RWPE1 (cell line): ENCODE measurements at places on chromosomes 1 and 21.

- no peak for DNase-seq
Measured at GRCh38 chr1:11944358-11944931, 9.9 kb downstream of the PLOD1 start.

DNA sequence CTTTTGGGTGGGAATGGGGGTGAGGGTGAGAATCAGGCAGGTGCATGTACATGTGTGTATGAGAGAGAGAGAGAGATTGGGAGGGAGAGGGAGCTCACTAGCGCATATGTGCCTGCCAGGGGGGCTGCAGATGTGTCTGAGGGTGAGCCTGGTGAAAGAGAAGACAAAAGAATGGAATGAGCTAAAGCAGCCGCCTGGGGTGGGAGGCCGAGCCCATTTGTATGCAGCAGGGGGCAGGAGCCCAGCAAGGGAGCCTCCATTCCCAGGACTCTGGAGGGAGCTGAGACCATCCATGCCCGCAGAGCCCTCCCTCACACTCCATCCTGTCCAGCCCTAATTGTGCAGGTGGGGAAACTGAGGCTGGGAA is 95.0 kb downstream of the EPHB2 start:
- DNase-seq: no peak

- DNase-seq: no peak
Measured at GRCh38 chr1:217133092-217133491, 409.9 kb upstream of the ESRRG start.

DNA sequence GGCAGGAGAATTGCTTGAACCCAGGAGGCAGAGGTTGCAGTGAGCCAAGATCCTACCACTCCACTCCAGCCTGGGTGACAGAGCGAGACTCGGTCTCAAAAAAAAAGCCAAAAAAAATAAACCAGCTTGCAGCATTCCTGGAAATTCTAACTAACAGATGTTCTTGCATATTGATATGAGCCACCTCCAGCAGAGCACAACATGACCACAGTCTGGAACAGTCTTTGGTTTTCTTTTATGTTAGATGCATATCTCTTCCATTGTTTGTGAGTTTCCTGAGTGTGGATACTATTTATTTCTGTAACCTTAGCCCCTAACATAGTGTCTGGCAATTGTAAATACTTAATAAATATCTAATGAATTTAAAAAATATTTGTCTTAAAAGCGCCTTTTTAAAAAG is 23.9 kb downstream of the IFNAR1 start:
- DNase-seq: no peak

- no peak for DNase-seq
Measured at GRCh38 chr1:20327467-20327866, 36.8 kb downstream of the VWA5B1 start.

- no peak for DNase-seq
Measured at GRCh38 chr1:80993154-80993980, 807.4 kb upstream of the ADGRL2 start.

- no peak for DNase-seq
Measured at GRCh38 chr1:241715435-241715834, 63.4 kb downstream of the WDR64 start.

GRCh38 chr1:29056256-29056655 is 67.4 kb downstream of the TMEM200B start:
- no peak for DNase-seq

GRCh38 chr1:6574025-6574620 is 5.7 kb upstream of the ZBTB48 start:
- DNase-seq: no peak

- peak; percentile 42 for DNase-seq
Measured at GRCh38 chr1:199463521-199464127, 563.9 kb upstream of the NR5A2 start.

DNA sequence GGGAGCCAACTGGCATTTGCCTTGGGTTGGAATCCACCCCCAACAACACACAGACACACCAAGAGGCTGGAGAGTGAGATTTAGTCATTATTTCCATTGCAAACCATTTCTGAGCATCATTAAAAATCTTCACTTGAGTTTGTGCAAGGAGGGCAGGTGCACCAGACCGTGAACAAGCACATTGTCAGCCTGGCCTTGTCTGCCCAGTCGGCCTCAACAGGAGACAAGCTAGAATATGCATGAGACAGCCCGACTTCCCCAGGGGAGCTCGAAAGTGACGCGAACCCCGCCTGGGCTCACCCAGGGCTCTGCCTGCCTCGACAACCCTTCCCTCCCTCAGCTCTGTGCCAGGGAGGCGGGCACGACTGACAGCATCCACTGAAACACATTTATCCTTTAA is 15.4 kb upstream of the GUCA2B start:
- no peak for DNase-seq

- DNase-seq: no peak
Measured at GRCh38 chr1:2251786-2252185, 23.7 kb downstream of the SKI start.

DNA sequence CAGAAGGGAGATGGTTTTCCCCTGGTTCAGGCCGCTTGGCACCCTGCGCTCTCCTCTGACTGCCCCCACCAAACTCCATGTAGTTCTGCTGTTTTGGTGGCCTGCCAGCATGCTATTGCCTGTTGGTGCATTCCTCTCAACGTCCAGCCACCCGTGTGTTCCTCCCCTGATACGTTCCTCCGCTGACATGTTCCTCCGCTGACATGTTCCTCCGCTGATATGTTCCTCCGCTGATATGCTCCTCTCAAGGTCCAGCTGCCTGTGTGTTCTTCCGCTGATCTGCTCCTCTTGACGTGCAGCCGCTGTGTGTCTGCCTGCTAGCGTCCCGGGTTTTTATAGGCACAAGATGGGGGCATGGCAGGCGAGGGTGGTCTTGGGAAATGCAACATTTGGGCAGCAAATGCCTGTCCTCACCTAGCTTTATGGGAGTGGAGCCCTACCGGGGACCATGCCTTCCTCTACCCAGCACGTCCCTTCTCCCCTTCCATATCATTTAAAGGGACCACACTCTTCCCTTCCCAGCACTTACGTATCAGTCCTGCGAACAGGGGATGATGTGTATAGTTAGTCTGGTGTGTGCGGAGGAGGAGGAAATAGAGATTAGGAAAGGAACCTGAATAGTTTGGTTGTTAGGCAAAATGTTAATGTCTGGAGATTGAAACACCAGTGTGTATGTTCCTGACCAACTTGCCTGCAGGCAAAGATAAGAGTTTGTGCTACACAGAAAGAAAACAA is 40.6 kb upstream of the PLA2G5 start:
- DNase-seq: no peak

DNA sequence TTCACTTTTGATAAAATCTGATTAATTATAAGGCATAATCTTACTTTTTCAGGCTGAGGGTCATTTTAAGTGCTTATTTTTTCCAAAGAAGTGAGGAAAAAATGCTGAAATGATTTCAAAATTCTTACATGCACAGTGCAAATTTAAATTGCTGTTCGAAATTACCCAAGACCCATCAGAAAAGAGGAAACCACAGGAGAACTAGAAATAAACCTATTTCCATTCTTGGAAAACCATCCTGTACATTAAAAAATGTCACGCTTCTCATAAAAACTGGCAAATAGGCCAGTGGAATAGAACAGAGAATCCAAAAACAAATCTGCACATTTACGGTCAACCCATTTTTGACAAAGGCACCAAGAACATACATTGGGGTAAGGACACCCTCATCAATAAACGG is 414.9 kb downstream of the SMYD3 start:
- no peak for DNase-seq

DNA sequence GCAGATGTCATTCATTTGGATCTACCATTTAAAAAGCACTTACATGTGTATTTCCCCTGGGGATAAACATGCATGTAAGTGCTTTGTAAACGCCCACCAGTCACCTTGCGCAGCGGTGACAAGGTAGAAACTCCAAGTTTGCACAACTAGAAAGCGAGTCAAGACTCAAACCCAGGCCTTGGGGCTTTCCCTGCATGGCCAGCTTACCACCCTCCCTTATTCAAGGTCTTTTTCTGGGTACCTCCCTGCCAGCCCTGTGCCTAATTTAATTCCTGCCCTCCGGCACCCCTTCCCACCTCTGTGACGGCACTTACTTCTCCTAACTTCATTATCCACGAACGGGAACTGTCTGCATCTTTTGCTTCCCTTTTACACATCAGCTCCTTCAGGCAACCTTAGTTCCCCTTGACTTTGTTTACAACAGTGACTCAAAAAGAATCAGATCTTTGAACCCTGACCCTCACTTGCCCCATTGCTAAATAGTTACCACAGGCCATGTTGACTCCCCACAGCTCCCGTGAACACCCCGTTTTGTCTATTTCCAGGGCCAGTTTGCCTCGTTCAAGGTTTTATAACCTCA is 138.3 kb upstream of the ETS2 start:
- DNase-seq: no peak

- DNase-seq: no peak
Measured at GRCh38 chr1:147185432-147185831, 13.2 kb upstream of the PRKAB2 start.
